ENCODE measurements at places on chromosomes 16 and 17.

GRCh38 chr16:30377050-30377811 is 2.6 kb downstream of the MYL11 start:
- no peak for DNase-seq

DNA sequence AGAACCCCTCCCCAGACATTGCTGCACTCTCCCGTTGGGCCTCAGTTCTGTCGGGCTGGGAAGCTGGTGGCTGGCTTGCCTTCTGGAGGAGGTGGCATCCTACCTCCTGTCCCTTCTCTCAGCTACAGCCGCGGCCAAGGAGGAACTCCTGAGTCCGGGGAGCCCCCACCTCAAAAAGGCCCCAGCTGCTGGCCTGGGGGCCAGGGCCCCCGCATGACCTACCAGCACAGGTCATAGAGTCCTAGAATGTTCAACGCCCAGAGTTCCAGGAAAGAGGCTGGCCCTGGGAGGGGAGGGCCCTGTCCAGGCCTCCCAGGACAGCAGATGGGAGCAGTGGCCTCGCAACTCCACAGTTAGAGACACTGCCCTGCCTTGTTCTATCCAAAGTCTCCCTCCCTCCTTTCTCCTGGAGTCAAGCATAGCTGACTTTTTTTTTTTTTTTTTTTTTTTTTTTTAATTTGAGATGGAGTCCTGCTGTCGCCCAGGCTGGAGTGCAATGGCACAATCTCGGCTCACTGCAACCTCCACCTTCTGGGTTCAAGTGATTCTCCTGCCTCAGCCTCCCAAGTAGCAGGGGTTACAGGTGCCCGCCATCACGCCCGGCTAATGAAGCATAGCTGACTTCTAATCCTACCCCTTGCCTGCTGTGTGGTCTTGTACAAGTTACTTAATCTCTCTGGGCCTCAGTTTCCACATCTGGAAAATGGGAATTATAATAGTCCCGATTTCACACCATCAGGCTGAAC is 7.1 kb downstream of the CARHSP1 start:
- DNase-seq, result no peak

GRCh38 chr16:86662195-86662594 is 83.8 kb downstream of the FOXL1 start:
- DNase-seq, result no peak

DNA sequence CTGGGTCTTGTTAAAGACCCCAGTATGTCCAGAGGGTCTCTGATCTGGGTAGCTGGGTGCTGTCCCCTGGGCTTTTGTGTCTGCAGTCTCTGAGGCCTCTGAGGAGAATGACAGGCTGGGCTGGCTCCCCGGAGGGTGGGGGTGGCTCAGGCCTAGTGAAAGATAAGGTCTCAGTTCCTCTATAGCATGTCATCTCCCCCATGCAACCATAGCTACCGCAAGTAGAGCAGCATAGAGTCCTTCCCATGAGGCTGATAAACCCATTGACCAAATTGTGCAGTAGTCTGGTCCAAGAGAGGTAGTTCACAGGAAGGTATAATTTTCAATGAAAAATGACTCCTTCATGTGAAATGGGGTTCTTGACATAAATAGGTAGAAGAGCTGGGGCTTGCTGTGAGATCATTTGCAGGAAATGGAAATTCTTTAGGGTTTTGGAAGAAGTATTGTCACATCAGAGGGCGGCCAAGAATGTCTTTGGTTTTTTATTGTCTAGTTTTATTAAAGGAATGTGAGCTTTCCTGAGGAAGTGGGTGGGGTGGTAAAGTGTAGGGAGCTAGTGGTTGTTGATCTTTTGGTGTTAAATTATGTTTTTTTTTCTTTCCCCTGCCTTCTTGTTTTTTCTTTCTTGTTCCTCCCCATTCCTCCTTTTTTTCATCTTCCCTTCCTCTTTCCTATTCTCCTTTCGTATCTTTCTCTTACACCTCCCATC is 21.0 kb downstream of the SLC7A6OS start:
- no peak for DNase-seq

DNA sequence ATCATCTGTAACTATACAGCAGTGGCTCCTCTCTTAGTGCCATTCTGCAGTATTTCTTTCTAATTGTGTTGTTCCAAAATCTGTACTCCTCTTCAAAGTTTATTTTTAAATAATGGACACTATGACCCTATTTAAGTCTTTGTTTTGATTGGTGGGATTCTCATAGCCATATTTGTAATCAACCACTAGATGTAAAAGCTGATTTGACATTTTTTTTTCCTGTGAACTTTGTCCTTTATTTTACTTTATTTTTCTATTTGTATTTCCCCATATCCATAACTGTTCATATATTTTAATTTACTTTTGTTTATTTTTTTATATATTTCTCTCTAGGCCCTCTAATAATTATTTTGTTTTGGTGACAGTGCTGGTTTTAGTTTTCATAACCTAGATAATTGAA is 544.4 kb downstream of the KCNJ2 start:
- no peak for DNase-seq

DNA sequence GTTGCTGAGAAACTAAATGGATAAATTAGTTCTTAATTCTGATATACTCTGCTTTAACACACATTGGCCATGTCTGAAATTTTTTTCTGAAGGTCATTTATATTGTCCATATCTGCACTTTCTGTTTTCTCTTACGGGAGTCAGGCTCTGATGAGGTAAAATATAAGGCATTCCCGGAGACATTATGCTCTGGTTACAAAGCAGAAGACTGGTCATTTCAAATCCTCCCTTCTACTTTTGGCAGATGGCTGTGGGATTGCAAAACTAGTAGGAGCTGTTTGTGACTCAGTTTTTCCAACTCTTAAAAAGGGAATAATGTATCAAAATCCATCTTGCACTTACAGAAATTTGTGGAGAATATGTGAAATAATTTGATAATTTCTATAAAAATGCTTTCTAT is 92.2 kb upstream of the CPHXL start:
- DNase-seq, result no peak

- DNase-seq, result no peak
Observed at GRCh38 chr16:85582229-85582991, 30.7 kb upstream of the GSE1 start.

- DNase-seq, result no peak
Observed at GRCh38 chr16:17411263-17411662, 59.5 kb downstream of the XYLT1 start.

- no peak for DNase-seq
Observed at GRCh38 chr16:57773019-57773418, 29.3 kb downstream of the KIFC3 start.

DNA sequence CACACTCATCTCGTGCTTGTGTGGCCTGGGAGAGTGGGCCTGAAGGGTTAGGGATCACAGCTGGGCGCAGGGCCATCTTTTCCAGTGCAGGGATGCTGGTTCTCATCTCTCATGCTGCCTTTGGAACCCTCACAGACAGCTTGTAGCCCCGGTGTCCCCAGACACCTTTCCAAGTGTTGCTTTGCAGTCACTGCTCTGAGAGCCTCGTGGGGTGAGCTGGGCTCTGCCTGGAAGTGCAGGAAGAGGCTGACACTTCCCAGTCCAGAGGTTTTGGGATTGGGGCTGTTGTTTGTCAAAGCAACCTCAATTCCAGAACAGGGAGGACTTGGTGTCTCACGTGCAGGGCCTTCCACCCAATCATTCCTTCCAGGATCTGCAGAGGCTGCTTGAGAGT is 28.2 kb downstream of the TBX4 start:
- DNase-seq, result no peak

GRCh38 chr16:84631886-84632285 is 14.0 kb upstream of the COTL1 start:
- DNase-seq, result no peak

DNA sequence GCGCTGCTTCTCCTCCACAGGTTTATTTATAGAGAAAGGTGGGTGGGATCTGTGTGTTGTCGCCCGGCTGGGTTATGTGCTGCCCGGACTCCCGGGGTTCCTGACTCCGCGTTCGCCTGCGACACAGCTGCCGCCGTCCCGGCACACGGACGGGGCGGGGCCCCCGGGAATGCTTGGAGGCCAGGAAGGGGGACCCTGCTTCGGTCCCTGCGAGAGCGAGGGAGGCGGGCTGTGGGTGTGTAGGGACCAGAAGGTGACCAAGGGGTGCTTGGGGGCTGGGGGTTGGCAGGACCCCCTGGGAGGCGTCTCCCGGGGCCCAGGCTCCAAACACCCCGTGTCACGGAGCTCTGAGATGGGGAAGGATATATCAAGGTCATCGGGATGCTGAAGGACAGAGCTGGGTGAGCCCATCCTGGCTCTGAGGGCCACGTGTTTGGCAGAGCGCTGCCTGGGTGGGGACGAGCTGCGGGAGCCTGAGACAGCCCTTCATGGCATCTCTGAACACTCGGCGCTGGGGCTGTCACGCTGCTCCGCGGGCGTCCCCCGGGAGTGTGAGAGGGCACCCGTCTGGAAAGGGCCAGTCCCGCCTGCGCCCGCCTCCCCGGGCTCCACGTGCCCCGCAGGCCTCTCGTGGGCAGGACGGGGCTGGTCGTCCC is 4.2 kb downstream of the CACNA1H start:
- no peak for DNase-seq

GRCh38 chr16:68915589-68915988 is 72.3 kb downstream of the TANGO6 start:
- no peak for DNase-seq

DNA sequence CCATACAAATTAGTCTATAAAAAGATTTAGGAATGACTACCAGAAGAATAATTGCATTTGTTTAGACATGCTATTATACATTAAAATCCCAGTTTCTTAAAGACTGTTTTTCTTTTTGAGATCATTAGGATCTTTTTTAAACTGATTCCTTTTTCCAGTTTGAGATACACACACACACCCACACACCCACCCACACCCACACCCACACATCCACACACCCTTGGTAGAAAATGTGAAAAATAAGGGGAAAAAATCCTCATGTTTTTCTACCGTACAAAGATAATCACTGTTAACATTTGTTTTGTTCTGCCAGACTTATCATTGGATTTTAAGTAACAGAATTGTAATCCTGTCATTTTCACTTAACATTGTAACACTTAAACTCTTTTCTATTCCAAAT is 27.1 kb upstream of the ABCC11 start:
- no peak for DNase-seq

All from BE2C (cell line).